T-helper 9 cell (primary cell): ENCODE measurements at places on chromosomes 12 and 14.

- DNase-seq, result no peak
Observed at GRCh38 chr12:121812320-121812871, 8.6 kb downstream of the SETD1B start.

DNA sequence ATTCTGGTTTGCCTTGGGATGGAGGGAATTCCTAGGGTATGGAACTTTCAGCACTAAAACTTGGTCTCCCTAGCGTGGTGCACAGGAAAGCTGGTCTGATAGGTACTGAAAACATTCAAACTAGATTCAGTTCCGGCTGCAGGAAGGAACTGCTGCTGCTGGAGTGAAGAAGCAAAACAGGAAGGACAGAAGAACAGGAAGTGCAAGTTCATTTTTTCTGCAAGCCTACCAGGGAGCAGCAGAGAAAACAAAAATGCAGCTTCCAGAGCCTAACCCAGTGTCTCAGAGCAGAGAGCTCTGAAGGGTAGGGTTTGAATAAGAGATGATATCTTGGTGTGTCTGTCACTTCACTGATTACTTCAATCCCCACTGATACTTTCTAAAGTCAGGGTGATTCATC lies 165.2 kb downstream of the VRK1 start:
- no peak for DNase-seq

- no peak for DNase-seq
Observed at GRCh38 chr12:52551216-52551865, 1.6 kb downstream of the KRT71 start.

DNA sequence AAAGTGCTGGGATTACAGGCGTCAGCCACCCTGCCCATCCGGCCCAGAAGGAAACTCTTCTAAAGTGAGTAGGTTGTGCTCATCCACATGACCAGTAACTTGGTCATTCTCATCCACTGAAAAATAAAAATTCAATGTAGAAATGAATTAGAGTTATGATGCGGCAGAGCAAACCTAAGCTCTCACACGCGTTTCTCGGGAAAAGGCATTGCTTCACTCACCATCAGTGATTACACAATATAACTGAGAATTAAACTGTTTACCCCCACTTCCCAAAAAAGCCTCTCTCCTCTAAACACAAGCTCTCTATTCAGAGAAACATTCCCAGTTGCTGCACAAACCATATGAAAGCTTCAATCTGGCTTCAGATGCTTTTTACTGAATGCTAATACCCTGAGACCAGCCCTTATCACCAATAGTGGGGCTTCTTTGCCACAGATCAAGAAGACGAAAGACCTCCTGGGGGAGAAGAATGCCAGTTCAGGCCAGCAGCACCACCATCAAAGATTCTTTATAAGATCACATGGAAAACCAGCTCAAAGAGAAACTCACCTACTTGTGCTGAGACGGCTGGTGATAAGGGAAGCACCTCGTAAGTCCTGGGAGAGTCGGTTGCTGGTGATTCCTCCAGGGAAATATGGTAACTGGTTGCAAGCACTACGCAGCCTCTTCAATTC lies 121.5 kb upstream of the SFSWAP start:
- no peak for DNase-seq

DNA sequence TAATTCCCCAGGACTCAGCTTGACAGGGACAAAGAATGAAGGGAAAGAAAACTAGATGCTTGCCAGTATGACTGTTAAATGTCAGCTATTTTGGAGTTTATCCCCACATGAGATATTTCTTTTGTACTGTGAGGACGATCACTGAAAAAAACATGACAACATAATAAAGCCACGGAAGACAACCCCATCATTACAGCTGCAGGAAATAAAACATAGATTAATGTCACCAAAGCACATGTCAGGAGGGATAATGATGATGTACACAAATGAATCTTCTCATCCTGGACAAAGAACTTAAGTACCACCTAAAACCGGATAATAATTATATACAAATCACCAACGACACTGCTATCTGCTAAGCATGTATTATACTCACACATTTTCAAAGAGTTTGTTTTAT lies 84.6 kb upstream of the GRIP1 start:
- no peak for DNase-seq

GRCh38 chr12:18422871-18423270 lies 161.6 kb downstream of the PIK3C2G start:
- DNase-seq, result no peak

DNA sequence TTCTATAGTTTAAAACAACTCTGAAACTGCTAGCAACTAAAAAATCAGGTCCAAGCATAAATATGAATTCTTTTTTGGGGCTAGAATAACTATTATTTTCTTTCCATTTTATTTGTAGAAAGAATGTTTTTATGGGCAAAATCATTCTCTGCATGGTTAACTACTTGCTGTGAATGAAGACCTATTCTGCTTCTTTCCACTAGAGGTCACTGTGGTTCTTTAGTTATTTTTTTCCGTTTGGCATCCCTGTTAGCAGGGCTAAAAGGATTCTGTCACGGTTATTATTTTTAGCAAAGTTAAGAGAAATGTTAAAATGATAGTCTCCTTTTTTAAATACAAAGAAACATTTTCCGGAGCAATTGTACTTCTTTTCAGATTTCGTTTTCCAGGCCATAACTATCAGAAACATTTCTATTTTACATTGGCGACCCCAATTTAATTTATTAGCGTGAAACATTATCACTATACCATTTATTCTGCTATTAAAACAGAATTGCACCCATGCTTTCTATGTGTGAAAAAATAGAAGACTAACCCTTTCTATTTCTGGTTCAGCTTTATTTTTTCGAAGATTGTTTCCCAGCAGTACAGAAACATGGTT lies 404.8 kb downstream of the ATP23 start:
- no peak for DNase-seq

DNA sequence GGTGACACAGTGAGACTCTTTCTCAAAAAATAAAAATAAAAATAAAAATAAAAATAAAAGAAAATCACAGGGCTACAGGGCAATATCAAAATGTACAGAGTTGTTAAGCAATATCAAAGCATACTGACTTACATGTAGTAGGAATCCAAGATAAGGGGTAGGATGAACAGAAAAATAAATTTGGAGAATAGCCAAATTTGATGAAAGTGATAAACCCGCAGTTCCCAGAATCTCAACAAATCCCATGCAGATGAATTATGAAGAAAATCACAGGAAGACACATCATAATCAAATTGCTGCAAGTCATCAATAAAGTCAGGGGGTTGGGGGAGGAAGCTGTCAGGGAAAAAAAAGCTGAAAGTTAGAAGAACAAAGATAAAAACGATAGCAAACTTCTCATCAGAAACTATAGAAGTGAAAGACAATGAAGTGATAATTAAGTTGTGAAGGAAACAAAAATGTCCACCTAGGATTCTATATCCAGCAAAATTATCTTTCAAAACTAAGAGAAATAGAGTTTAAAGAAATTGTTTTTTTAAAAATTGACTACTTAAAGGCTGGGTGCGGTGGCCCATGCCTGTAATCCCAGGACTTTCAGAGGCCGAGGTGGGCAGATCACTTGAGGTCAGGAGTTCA lies 15.4 kb downstream of the DDHD1 start:
- DNase-seq, result no peak

DNA sequence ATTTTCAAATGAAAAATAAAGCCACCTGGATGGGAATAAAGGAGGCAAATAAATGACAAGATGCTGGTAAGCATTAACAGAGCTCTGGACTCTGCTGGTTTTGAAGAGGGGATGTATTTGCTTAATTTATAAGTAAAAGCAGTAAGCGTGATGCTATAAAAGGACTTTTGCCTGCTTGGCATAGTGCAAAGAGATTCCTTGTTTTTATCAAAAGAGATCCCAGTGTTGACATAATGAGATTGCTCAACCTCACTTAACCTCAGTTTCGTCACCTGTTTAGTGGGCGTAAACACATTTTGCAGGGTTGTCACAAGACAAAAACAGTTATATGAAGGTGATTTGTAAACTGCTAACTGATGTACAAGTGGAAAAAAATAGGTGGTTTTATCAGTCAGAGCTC lies 13.8 kb downstream of the ASCL1 start:
- DNase-seq, result no peak

DNA sequence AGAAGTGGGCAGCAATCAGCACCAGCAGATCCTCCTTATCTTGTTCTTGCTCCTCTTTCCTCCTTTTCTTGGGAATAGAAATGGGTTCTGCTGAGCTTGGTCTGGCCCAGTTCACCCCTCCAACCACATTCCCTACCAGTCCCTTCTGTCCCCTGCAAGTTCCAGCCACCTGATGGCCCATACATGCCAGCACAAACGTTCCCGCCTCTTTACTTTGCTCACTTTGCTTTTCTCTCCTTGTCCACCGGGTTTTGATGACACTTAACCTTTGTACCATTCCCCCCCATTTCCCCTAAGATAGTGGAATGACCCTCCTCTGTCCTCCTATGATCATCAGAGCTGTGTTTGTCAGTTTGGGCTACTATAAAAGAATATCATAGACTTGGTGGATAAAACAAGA lies 23.4 kb upstream of the EML1 start:
- no peak for DNase-seq

DNA sequence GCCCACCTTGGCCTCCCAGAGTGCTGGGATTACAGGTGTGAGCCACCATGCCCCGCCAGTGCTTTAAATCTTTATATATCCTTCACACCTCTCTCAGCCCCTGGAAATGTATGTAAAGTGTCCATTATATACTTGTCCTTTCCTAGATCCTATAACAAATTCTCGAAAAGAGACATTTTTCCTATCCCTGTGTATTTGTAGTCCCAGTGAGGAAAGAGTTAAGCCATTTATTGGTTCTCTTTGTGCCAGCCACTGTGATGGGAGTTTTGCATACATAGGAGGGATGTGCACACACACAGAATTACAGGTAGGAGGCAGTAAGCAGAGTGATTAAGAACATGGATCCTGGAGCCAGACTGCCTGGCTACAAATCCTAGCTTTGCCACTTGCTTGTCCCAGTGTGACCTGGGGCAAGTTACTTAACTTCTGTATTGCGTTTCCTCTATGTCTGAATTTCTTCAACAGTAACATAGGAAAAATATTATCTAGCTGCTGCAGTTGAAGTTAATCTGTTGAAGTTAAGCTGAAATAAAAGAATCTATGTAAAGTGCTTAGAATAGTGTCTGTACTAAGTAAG lies 2.1 kb upstream of the RABGGTA start:
- no peak for DNase-seq

DNA sequence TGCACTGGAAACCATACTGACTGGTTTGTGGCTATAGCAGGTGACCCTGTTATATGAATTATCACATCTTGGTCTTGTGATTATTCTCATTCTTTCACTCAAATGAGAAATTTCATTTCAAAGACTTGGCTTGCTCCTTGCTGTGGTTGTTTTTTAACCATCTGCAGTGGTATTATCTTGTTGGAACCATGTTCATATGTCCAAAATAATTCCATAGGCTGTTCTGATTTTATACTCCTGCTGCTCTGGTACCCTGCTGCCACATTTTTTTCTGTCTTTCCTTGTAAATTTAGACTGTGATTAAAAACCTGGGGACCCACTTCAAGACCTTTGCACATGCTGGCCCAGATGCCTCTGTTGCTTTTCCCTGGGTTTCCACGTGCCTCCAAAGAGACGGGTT lies 190.2 kb downstream of the TMEM117 start:
- DNase-seq, result no peak

DNA sequence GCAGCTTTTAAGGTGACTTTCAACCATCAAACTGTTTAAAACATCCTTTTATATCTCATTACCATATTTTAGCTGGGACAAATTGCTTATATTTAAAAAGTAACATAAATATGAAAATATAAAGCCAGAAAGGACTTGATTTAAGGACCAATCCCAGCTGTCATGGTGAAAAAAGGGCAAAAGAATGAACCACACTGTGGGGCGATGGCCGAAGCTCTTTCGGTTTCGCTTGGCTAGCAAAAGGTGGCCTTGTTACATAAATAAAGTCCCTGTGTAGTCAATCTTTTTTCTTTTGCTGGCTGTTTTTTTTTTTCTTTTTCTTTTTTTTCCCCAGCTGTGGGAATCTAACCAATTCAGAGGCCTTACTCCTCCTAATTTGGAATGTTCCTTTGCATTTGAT lies 50.9 kb downstream of the FBXO33 start:
- DNase-seq, result no peak

DNA sequence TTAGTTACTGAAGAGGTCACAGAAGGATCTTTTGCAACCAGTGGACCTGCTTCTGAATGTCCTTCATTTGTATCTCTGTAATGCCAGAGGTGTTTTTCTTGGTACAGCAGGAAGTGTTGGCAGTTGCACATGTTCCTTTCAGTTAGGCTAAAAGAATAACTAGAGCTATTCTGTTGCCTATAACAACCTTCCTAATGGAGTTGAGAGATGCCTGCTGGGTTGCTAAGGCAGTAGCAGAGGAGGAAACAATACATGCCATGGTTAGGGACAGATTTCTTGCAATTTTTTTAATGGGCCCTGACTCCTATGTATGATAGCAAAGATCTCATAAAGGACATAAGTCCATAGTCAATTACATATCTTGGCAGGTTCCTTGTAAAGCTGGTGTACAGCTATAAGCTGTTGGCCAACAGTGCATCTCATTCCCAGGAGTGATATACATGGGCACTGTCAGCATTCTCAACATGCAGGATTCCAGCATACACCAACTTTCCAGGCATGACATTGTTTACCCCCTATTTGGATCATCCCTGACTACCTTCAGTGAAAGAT lies 556.6 kb downstream of the CCER1 start:
- DNase-seq, result no peak

DNA sequence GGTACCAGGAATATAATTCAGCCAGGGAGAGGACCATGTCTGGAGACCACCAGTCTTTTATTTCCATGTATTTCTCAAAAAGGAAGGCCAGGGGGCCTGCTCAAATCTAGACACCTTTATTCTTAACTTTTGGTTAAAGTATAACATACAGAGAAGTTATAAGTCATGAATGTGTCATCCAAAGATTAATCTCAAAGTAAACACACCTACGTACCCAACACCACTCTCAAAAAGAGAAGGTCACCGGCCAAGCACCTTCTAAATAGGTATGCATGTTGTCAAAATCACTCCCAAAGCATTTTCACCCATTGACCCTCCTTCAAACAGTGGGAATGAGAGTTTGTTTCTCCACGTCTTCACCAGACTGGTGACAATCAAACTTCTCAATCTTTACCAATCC lies 60.0 kb upstream of the FZD10 start:
- DNase-seq, result no peak

DNA sequence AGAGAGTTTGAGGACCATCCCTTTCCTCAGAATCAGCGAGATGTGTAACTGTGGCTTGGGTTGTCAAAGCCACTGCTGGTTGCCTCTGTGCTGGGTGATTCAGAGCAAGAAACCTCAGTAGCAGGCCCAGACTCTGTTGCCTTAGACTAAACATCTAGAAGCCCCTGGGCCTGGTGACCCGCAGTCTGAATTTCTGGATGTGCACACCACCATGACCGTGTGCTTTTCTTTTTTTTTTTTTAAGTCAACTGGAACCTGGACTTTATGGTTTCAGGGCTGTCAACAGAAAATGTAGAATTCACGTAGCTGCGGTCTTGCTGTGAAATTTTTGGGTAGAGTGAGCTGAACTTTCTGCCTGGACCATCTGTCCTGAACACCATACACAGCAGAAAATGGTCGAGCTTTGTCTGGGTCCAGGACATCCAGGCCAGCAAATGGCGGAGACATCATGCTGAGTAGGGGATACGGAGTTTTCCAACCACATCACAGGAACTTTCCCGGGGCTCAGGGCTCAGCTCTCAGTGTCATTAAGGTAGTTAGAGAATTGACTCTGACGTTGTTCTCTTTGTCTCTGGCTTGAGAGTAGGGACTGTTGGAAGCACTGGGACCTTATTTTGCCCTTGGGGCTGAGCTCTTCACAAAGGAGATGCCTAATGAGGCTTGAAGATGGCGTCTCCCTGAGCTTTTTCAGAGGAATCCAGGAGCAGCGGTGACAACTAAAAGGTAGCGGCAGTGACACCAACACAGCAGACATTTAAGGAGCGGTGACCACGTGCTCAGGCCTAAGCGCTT lies 23.0 kb upstream of the BATF start:
- no peak for DNase-seq

GRCh38 chr12:115964626-115965025 lies 312.9 kb downstream of the MED13L start:
- DNase-seq, result no peak
